ENCODE measurements at places on chromosomes 12 and 14.

GRCh38 chr14:28381656-28382055 is 384.9 kb upstream of the FOXG1 start:
- no peak for DNase-seq

DNA sequence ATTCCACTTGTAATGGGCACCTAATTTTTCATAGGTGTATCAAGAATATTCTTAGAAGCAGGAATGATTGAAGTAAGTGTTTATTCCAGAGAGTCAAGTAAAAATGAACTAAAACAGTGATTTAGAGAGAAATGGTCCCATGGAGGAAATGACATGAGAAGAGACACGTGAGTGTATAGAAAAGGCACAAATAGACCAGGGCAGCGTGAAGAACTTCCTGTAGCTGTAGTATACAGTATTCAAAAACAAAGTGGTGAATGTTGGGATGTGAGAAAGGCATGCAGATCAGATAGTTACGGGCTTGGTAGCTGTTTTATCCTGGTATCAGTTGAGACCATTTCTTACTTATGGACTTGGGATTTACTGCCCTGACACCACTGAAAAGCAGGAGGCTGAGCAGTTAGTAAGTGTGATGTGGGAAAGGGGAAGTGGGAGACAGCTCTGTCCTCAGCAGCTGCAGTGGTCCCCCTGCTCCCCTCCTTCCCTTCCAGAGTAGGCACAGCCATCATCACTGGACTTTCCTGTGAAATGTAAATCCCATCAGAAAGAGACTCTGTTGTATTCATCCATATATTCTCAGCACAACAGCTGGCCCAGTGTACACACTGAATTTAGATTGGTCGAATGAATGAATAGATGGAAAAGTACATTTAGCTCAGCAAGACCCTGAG is 16.8 kb upstream of the TESPA1 start:
- DNase-seq, result no peak

- DNase-seq, result no peak
Observed at GRCh38 chr12:111411185-111411764, 5.6 kb downstream of the SH2B3 start.

- DNase-seq, result no peak
Observed at GRCh38 chr12:105459760-105460330, 129.4 kb downstream of the C12orf75 start.

DNA sequence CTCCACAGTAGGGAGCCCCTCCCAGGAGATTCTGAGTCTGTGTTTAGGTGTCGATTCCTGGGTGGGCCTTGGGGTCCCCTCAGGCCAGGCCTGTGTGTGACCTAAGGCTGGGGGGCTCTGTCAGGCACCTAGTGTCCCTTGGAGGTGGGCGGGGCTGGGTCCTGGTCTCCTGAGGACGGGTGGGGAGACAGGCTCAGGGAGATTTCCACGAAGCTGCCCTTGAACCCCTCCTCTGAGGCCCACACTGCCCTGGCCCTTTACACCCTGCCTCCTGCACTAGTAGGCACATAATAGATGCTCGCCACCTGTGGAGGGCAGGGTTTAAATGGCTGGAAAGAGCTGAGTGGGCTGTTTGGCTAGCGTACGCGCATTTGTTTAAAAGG is 32.9 kb downstream of the MEG3 start:
- no peak for DNase-seq

- no peak for DNase-seq
Observed at GRCh38 chr12:42608196-42608825, 18.8 kb upstream of the PRICKLE1 start.

DNA sequence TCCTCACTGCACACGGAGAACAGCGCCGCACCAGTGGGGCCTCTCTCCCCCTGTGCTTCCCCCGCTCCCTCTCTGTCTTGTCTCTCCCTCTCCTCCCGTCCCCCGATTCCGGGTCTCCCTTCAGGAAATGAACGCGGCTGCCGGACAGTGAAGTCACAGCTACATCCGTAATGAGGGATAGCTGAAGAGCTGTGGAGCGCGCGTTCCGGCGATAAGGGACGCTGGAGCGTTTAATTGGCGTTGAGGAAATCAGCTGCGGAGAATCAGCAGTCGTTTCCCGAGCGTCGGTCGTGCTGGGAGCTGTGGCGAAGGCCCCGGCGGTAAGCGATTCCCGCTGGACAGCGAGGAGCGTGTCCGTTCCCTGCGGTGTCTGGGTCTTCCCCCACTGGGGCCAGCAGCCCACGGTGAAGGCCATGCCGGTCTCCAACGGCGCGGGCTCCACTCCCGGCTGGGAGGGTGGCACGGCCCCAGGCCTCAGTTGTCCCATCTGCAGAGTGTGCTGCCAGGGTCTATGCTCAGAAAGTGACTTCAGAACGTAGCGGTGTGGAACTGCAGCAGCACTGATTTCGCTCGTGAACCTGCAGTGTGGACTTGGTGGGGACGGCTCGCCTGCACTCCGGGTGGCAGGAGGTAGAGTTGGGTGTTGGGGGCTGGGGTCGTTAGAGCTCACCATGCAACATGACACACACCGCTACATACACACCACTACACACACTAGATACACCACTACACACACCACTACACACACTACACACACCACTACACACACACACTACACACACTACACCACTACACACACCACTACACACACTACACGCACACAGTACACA is 10.9 kb downstream of the NOC4L start:
- no peak for DNase-seq

DNA sequence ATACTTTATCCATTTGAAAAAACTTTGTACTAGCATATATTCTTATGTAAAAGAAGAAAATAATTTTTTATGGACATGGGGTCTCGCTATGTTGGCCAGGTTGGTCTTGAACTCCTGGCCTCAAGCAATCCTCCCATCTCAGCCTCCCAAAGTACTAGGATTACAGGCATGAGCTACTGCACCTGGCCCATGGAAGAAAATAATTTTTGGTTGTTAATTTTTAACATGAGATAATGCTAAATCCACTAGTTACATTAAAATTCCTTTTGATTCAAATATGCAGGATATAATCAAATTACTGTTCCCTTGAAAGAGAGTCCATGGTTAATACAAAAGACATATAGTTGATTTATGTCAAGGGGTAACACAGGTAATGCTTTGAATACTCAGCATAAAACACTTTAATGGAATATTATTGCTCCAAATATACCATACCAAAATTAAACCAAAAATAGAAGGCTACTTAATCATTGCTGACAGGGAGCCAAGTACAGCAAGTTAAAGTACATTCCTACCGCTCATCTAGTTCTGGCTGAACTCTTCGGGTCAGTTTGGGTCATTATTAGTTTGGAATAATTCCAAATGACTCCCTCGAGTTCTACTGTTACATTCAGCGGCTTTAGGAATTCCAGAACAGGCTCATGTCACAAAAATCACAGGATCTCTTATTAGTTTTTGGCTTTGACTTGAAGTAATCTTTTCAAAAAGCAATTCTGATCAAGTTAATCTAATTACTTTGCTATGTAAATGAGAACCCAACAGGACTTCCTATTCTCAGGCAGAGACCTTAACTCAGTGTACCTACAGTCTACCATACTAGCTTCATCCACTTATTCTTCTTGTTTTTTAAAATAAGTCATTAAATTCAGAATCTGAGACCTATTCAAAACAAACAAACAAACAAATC is 6.1 kb downstream of the SOS2 start:
- DNase-seq, result peak; percentile 16

DNA sequence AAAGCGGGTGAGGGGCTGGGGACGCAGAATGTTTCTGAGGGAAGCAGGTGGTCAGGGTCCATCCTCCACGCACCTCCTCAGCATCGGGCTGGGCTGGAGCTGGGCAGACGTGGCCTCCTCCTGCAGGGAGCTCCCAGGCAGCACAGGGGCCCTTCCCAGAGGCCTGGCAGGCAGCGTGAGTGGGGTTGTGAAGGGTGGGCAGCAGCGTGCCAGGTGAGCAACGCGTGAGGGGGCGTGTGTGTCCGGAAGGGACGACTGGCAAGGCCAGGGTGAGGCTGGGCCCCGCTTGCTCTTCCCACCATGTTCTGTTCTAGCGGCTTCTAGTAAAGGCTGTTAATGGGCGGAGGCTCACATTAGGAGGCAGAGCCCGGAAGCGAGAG is 17.1 kb downstream of the ANKRD9 start:
- DNase-seq, result no peak

DNA sequence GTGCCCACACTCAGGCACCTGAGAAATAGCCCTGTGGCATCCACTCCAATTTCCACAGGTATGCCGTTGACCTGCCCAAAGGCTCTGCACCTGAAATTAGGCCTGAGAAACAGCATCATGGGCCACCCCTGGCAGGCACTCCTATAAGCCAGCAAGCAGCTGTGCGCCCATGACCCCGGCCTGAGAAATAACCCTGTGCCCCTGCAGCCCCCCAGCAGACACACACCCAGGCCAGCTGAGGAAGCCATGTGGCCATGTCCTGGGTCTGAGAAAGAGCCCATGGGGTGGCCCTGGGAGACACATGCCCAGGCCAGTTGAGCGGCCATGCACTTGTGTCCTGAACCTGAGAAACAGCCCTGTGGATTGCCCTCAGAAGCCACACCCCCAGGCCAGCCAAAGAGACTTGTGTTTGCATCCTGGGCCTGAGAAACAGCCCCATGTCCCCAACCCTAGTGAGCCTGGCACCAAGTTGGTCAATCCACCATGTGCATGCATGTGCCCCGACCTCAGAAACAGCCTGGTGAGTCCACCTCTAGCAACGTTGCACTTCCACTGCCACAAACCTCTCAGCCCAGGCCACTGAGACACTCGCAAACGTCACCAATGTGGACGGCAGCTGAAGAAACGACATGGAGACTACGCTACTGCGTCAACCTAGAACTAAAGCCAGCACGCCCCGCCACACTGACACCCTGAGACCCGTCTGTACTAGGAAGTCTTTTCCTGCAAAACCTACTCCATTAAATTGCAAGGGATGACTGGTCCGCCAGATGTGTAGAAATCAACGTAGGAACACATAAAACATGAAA is 411.9 kb downstream of the TMEM121 start:
- DNase-seq, result no peak

GRCh38 chr12:91413581-91414546 is 231.2 kb upstream of the DCN start:
- DNase-seq, result no peak

DNA sequence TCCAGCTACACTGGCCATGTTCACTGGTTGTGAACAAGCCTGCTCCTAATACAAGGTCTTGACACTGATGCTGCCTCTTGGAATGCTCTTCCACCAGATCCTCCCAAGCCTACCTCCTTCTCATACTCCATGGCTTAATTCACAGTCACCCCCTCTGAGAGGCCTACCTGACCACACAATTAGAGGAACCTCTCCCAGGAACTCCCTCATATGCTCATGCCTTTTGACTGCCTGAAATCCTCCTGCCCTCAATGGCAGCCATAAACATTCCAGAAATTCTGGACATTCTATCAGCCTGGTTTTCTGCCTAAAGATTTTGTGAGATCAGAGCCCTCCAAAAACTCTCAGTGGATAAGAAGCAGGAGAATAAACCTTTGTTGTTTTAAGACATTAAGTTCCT is 340.2 kb downstream of the C12orf75 start:
- no peak for DNase-seq

GRCh38 chr12:106863189-106863588 is 88.7 kb downstream of the RIC8B start:
- DNase-seq, result no peak

DNA sequence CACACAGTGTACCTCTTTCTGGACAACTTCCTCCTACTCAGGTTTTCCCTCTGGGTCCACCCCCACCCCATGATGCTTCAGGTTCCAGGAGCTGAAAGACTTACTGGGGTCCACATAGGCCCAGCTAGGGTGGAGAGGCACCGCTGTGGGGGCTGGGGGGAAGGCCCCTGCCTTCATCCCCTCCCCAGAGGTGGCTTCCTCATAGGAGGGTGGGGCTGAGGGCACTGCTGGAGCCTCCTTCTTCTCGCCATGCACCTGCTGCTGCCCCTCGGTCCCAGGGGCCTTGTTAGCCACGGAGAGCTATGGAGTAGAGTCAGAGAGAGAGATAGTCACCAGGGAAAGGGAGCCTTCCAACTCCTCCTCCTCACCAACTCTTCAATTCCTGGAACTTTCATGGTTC is 2.7 kb downstream of the FAIM2 start:
- DNase-seq, result no peak

GRCh38 chr12:65853489-65854157 is 29.3 kb downstream of the HMGA2 start:
- DNase-seq, result no peak

DNA sequence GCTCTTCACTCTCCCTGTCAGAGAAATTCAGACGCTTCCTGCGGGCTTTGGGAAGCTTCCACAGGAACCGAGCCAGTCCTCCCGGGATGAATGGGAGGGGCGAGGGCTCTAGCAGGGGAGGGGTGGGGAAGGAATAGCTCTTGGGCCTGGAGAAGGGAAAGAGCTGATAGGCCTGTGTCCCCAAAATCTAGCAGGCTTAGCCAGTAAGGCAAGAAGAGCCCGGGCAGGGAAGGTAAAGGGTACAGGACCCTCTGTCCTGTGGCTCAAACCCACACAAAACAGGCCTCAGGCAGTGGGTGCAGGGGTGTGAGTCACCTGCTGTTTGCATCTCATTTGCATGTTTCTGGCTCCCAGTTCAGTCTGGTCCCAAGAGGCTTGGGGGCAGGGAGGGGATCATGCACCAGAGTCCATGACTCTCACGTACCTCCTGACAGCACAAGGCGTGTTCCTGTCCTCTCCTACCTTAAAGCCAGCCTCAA is 8.7 kb upstream of the SMUG1 start:
- no peak for DNase-seq

DNA sequence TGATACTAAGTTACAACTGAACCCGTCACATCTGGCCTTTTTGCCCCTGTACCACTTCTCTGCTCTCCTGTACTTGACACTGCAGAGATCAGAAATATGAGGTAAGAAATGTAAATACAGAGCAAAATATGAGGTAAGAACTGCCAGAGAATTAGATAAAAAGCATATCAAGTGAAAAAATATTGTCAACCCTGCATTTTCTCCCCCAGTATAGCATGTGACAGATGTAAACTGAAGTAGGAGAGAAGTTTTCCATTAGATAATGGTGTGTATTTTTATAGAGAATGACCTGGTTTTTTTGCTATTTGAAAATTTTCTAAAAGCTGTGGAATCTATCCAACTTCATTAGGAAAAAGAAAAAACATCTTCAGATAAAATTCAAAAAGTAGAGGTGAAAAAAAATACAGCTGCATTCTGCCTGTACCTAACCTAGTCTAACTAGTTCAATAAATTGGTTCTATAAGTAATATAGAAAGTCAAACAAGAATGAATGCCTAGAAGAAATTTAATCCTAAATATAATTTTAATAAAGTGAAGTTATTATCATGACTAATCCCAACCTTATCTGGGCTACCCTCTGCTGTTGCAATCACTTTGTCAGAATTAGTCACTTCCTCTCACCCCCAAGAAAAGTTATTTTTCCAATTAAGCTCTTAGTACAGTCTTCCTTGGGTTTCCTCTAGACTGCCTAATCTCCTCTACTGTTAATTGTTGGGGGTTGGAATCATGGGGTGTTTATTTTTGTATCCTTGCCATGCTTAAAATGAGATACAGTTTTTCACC is 210.0 kb downstream of the RASSF9 start:
- peak; percentile 72 for DNase-seq

DNA sequence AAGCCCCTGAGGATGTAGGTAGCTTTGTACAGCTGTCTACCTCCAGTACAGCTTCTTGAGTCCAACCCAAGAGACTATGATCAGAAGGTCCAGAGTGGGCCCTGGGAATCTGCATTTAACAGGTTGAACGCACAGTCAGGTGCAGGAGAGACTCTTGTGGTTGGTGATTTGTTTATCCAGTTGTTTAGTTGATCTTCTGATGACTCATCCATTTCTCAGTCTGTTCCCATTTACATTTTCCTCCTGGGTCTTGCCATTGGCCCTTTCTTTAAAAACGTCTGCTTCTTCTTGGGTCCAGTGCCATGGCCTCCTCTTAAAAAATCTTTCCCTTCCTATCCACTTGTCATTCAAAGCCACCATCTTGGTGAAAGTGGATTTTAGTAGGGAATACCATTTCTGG is 734.2 kb downstream of the MED13L start:
- no peak for DNase-seq

Measured in kidney capillary endothelial cell (primary cell).